ENCODE measurements at places on chromosomes 2 and 18. TPM values are rescaled to one million over a fixed set of nuclear protein-coding genes. Genes with fewer than 3 reads are reported as not detected.

GRCh38 chr18:9787036-9787435 lies 78.9 kb downstream of the RAB31 start:
- no peak for DNase-seq

DNA sequence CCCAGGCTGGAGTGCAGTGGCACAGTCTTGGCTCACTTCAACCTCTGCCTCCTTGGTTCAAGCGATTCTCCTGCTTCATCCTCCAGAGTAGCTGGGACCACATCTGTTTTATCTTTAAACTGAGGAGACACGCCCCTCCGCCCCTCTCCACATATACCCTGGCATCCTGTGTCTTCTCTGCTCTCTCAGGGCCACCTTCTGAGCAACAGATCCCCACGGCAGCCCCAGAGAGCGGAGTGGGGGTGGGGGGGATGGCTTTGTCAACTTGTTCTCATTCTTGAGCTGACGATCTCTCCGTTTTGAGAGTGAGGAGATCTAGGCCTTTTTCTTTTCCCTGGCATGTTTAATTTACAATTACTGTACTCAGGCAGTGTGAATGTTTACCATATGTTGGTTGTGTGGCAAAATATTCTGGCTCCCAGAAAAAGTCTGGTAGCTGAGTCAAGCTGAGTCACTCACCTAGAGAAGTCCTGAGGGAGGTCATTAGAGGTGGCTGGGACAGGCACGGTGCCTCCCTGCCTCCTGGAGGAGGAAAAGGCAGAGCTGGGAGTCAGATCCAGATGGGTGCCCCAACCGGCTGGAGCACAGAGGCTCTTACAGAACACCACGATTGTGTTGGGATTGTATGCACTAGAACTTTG lies 19.5 kb upstream of the ID2 start:
- peak; percentile 23 for DNase-seq

Gene PAIP2B
- 6.3 TPM for total RNA-seq

DNA sequence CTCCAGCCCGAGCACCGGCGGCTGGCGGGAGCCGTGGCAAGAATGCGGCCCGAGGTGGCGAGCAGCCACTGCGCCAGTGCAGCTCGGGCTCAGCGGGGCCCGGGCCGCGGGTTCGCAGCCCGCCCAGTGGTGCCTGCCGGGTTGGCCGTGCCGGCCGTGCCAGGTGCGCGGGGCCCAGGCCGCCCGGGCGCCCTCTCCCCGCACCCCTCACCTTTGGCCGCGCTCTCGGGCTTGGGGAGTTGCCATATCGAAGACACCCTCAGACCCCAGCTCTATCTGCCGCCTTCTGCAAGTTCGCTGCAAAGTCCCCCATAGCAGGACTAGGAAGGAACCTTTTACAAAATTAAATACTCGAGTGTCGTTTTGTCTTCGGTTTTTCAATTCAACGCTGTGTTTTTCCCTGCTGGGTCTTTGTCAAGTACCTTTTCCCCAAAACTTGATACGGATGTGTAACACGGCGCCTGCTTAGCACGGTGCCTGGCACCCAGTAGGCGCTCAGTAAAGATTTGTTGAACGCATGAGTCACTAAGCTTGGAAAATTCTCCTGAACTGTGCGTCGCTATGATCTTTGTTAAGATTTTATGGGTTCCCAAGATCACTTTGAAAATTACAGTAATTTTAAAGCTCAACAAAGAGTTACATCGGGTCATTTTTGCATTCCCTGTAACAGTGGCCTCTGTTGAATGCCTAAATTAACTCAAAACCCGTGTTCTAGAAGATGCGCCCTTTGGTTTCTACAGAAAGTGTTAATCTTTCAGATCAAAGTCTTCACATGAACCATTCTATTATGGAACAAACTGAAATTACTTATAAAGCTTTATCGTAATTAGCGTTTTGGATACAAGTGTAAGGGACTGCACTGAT lies 750 bp downstream of the STRADB start:
- DNase-seq, result no peak

DNA sequence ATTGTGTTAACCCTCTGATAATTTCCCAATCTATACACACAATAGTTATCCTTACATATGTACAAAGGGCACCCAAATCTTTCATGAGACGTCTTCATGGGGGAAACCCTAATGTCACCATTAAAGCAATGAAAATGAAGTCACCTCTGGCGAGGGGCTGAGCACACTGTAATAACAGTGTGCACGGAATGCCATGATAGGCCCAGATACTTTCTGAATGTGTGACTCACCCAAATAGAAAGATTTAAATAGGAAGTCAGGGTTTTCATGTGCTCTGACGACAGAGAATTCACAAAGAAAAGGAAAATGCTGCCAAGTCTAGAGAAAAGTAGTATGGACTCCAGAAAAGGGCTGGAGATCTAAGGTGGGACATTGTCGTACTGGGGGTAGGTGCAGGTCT lies 128.3 kb downstream of the SATB2 start:
- no peak for DNase-seq

Gene ABCG8
- total RNA-seq, result 0.96 TPM

GRCh38 chr18:61064911-61065310 lies 268.3 kb upstream of the CDH20 start:
- no peak for DNase-seq

DNA sequence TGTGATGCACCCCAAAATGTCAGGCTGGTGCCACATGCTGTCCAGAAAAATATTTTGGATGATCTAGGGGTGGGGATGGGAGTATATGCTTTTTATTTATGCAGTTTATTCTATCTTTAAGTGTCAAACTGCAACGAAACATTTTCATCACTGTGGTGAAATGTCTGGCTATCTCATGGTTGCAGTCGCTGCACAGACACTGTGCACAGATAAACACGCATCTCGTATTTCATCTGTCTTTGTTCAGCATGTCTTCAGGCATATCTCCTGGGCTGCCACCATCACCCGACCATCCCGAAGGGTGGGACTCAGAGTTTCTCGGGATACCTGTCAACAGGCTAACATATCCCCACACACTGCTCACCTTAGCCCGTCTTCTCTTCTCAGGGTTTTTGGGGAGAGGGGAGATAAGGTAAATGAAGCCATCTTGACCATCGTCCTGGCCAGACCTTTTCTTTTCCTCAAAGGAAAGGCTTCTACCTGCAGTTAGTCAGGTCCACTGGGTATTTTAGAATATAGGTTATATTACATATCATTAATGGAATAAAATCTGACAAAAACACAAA lies 80.7 kb upstream of the NABP1 start:
- no peak for DNase-seq

DNA sequence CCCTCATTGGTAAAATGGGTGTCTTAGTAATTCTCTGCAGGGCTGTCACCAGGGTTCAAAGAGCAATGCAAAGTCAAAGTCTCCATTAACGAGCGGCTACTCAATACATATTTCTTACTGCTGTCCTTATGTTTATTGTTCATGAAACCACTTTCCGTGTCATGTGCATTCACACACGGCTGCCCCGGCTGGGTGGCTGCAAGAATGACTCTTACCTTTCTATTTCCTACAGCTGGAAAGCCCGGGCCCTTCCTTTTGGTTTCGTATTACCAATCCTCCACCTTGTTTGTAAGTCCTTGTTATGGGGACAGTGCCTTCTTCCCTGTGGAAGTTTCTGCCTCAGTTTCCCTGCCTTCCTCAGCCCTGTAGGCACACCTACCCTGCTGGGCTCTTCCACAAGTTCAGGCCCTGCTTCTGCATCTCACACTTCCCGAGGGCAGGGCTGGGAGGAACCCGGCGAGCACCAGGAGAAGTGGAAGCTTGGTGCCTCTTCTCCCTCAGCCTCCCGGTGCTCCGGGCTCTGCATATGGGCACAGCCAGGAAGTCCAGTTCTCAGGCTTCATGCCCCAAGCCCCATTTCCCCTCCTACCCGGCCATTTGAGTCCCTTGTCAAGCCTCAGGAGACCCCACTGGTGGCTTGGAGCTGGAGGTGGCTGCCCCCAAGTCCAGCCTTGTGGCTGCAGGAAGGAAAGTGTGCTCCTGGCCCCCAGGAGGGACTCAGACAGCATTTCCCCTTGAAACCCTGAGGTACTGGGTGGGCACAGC lies 18.7 kb upstream of the ACKR3 start:
- DNase-seq, result no peak
